ENCODE measurements at places on chromosomes 2 and 18. TPM values are rescaled to one million over a fixed set of nuclear protein-coding genes. Genes with fewer than 3 reads are reported as not detected.
A peak's percentile ranks its signal among the peaks of the same experiment; 100 is the strongest.

The AQP4 gene
- total RNA-seq, result 115 TPM

The COBLL1 gene
- 28.4 TPM for total RNA-seq

The CCDC148 gene
- 0.43 TPM for total RNA-seq

DNA sequence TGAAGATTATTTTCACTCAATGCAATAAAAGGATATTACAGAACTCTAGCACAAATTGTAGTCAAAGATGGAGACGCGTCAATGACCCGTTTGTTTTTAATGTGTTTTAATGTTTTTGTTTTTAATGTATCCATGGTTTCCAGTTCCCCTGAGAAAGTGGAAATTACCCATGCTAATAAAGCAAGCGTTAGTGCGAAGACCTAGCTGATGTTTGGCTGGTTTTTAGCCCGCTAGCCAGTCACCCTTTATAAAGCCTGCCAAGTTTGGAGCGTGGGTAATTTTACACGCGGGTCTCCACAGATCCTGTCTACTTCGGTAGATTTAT, 430 bp upstream of the CHMP1B start:
- DNase-seq, result no peak

The CENPA gene
- not detected for total RNA-seq

DNA sequence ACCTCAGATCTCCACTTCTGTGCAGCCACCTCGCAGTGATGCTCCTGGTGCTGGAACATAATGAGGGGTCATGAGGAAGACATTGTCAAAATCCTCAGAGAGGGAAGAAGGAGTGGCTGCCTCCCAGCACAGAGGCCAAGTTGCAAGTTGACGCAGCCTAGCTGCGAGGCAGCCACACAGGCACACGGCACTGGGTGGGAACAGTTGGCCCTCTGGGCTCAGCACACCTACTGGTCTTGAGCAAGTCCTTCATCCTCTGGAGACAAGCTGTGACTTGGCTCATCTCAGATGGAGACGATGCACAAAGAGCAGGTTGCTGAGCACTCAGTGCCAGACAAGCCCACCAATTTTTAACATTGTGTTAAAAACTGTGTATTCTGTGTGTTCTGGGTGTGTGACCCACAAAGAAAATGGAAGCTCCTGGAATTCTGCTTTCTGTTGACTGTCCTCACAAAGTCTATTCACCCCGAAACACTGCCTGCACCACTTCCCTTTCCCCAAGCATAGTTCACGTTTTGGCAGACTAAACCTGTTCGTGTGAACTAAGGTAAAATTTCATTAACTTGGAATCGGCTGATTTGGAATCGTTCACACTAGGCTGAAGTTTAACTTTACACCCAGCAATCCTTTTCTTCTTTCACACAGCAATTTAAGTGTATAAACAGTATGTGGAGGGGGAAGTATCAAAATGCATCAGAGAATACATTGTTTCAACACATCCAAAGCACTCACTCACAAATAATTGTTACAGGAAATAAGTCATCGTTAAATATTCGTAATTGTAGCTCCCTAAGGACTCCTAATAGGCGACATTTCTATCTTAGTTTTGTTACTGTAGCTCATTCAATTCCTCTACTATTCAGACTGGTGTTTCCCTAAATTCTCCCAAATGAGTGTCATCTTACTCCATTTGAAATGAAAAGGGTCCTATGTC, 266.6 kb upstream of the ID2 start:
- no peak for DNase-seq

- DNase-seq, result no peak
Measured at GRCh38 chr2:218607436-218608115, at the start of gene PLCD4. Gene PLCD4, plus strand, starts transcription at chr2:218607899. Its CDS starts 7,841 bp downstream, at chr2:218615740.

The ANKRD53 gene
- total RNA-seq, result not detected

The ANKRD30BL gene
- not detected for total RNA-seq

The MARCHF4 gene
- total RNA-seq, result not detected

The AFF3 gene
- 29.7 TPM for total RNA-seq

The HOXD10 gene
- not detected for total RNA-seq

The MAB21L4 gene
- not detected for total RNA-seq

GRCh38 chr2:81942136-81942680, 1637.7 kb upstream of the LRRTM1 start:
- peak; percentile 27 for DNase-seq

DNA sequence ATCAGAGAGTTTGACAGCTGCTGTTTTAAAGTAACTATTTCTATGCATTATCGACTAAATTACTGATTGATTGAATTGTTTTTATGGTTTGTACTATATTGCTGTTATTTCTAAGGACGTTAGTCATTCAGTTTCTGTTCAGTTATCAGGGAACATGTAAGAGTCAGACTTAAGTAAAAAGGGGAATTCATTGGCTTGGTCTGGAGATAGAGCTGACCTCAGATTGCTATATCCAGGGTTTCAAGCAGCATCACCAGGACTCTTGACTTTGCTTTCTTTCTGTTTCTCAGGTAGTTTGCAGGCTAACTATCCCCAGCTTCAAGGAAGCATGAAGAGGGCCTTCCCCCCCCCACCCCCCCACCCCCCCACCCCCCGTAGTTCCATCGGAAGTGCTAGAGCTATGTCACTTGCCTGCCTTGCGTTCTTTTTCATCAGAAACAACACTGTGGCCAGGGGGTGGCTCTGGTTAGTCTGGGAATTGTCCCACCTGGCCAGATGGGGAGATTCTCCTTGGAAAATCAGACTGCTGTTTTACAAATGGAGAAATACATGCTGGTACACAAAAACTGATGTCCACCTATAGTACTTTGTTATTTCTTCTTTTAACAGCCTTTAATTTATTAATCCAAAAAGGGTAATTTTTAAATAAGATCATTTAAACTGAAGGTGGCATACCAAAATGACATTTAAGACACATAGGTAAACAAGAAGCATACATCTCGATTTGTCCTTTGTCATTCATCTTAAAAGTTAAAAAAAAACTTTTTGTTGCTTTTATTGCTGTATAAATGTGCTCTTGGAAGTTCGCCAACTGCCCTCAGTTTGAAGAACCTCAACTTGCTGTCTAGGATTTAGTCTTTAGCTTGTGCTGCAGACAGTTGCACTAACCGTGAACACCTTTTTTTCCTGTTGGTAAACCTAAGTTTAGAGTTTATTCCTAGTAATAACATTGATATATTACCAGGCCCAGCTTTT, 9.4 kb downstream of the SMAD4 start:
- peak; percentile 21 for DNase-seq

GRCh38 chr18:44988821-44989587, 308.3 kb downstream of the SETBP1 start:
- DNase-seq, result no peak

DNA sequence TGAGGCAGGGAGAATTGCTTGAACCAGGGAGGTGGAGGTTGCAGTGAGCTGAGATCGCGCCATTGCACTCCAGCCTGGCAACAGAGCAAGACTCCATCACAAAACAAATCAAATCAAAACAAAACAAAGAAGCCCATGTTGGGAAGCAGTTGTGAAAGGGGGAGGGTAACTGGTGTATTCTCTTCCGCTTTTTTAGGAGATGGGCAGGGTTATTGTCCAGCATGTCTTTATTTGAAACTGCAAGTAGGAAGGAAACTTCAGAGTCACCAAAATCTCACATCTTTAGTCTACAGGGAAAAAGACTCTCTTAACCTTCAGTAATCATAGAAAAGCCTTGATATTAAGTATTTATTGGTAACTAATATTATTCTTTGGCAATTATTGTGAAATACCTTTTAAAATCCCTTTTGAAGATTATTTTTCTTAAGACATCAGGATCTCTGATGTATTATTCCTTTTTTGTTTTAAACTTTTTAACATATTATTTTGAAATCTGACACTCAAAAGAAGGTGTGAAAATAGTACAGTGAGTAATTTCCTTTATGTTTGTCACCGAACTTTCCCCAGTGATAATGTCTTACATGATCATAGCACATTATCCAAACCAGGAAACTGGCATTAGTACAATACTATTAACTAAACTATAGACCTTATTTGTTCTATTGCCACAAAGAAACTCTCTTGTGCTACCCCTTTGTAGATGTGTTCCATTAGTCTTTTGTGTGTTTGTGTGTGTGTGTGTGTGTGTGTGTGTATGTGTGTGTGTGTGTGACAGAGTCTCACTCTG, 84.3 kb upstream of the LTBP1 start:
- no peak for DNase-seq

- DNase-seq, result peak; percentile 35
Measured at GRCh38 chr2:232260075-232260474, 118.5 kb upstream of the ALPP start.

The OST4 gene
- total RNA-seq, result 16.8 TPM

The DOK6 gene
- 1.2 TPM for total RNA-seq

The POTEI gene
- not detected for total RNA-seq

DNA sequence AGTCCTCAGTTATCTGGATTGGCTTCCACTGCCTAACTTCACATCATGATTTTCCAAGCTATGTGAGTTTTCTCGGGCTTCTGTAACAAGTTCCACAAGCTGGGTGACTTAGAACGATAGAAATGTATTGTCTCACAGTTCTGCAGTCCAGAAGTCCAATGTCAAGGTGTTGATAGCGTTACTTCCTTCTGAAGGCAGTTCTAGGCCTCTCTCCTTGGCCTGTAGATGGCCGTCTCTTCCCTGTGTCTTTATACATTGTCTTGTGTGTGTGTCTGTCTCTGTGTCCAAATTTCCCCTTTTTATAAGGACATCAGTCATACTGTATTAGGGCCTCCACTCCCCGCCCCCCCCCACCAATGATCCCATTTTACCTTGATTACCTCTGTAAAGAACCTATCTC, 7.5 kb downstream of the LTBP1 start:
- no peak for DNase-seq

DNA sequence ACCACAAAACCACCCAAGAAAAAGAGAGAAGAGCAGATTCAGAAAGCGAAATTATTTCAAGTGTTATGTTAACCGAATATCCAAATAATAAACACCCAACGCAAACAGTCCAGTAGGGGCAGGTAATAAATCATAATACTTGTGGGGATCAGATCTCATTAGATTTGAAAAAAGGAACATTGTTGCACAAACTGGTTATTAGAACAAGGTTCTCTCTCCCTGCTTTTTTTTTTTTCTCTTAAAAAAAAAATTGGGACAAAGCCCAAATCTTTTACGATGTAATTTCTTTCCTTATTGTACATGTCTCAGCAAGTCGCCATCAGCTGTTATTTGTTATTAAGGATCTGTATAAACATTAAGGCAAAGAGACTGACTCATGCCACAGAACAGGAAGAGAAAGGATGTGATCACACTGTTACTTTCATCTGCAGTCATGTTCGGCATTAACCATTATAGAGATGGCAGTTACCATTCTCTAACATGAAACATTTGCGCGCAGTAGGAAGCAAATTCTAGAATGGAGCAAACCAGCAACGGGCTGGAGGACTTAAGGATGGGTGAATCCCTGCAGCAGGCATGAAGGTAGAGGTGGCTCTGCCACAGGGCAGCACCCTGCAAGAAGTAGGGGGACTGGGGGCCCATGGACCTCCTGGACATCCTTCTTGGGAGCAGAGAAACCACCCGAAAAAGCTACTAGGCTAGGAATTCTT, 42.0 kb downstream of the EPHA4 start:
- DNase-seq, result no peak

The NYAP2 gene
- 0.18 TPM for total RNA-seq

The MERTK gene
- total RNA-seq, result 21.8 TPM

DNA sequence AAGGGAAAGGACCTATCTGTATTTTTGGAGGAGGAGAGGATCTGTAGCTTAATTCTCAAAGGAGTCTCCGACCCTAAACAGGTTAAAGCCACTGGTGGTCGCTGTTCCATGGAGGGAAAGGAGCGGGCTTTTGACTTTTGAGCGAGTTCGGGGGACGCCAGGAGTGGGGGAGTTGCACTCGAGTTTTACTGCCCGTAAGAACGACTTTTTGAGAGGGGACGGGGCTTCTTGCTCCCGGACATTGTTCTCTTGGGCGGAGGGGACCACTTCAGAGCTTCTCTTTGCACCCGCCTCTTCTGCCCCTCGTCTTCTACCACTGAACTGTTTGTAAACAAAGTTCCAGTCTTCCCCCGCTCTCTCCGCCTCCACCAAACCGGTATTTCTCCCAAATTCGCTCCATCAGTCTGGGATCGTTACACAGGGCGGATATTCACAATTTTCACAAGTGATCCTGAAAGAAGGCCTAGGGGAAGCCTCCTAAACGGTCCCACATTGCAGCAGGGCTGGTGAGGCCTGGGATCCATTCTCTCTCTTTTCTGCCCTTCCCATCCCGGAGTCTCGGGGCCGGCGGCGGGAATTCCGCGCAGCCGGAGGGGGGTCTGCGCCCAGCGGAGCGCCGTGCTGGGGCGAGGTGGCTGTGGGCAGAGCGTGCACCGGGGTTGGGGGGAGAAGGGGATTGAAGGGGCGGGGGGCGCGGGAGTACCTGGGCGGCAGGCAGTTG, 6.6 kb downstream of the DLX2 start:
- peak; percentile 33 for DNase-seq

DNA sequence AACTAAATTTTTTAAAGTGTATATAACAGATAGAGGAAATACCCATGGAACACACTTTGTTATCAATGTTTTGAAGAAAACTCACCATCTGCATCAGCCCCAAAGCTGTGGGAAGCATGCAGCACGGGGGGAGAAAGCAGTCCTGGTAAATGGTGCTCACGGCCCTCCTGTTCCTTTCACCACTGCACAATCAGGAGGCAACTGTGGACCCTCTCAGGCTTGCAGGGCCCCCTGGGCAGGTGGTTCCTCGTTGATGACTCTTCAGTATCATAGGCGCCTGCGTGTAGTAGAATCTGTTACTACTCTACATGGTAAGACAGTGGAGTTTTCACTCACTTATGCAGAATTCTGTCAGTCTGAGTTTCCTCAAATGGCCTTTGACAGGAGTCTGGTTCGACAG, 4.9 kb upstream of the CNDP1 start:
- DNase-seq, result peak; percentile 2

GRCh38 chr2:216375286-216375685, 3.0 kb upstream of the MARCHF4 start:
- DNase-seq, result no peak

- DNase-seq, result no peak
Measured at GRCh38 chr2:59047373-59047995, 806.4 kb upstream of the FANCL start.

The PLCD4 gene
- 2.5 TPM for total RNA-seq

DNA sequence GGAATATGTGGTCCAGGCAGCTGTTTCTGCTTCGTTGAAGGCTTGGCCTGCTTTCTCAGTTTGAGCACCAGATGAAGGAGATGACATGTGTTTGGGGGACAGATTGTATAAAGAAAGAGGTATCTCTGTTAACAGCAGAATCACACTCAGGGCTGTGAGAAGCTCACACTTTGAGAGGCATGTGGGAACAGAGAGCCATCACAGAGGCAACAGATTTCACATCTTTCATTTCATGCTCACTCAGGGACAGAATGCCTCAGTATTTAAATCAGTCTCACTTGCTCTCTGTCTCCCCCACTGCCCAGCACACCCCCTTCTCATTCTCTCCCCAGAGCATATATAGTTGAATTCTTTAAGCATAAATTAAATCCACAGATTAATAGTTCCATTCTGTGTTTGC, 37.4 kb downstream of the KIAA2012 start:
- DNase-seq, result no peak

GRCh38 chr2:151030663-151031230, 230.9 kb downstream of the RBM43 start:
- no peak for DNase-seq

- DNase-seq, result no peak
Measured at GRCh38 chr18:37161491-37161890, 332.6 kb downstream of the KIAA1328 start.

The ASAP2 gene
- total RNA-seq, result 32.1 TPM

GRCh38 chr2:219430633-219431615, 3.7 kb upstream of the SPEG start:
- DNase-seq, result no peak

The HOXD13 gene
- total RNA-seq, result not detected

- DNase-seq, result no peak
Measured at GRCh38 chr18:73990258-73990657, 157.4 kb downstream of the FBXO15 start.

- DNase-seq, result no peak
Measured at GRCh38 chr2:42125841-42126594, 43.1 kb upstream of the EML4 start.

The CHAC2 gene
- total RNA-seq, result not detected

Data from stomach (tissue), 19 donors.